ENCODE measurements at places on chromosomes 3 and 15. TPM values are rescaled to one million over a fixed set of nuclear protein-coding genes. Genes with fewer than 3 reads are reported as not detected.

GRCh38 chr3:54836871-54837270 lies 91.0 kb downstream of the LRTM1 start:
- no peaks in the 10 kb centered on the region for H3K36me3 ChIP-seq
- H3K4me3 ChIP-seq: no peak overlapping the region
- DNase-seq: no peak
- no peak overlapping the region for H3K27ac ChIP-seq
- no peaks in the 10 kb centered on the region for H3K27me3 ChIP-seq

- no peaks in the 10 kb centered on the region for H3K27me3 ChIP-seq
- H3K4me3 ChIP-seq: no peak overlapping the region
- DNase-seq: no peak
- peaks cover 3% of the 10 kb centered on the region for H3K36me3 ChIP-seq
- H3K27ac ChIP-seq: no peak overlapping the region
- H3K4me1 ChIP-seq: no peaks in the 10 kb centered on the region
Observed at GRCh38 chr3:138371070-138371965, 22.9 kb downstream of the MRAS start.

BFSP2 gene
- not detected for total RNA-seq

DNA sequence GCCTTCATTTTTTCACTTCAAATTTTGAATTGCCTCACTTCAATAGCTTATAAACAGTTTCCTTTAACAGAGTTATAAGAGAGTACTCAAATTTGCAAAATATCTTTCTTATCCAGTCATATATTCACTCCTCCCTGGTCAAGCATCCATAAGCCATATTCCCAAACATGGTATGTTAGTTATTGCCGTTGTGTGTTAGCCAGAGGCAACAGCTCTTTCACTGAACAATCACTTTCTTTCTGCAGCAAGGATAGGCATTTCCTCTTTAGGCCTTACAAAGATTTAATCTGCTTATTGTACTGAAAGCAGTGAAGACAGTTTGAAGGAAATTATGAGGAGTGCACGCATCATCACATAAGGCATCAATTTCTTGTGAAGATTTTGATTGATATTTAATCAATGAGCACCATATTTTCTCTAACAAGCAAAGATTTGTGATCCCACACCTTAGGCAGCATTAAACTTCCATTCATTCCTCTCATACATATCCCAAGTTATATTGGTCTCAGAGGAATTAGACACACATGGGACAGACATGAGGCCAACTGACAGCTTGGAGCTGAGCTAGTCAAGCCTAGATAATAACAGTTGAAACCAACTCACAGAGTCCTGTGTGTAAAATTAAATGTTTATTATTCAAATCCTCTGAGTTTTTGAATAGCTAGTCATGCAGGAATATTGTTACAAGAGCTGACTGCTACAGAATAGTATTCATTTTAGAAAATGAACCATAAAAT lies 80.0 kb upstream of the EPHA6 start:
- no peaks in the 10 kb centered on the region for H3K4me1 ChIP-seq
- no peaks in the 10 kb centered on the region for H3K36me3 ChIP-seq
- no peaks in the 10 kb centered on the region for H3K27me3 ChIP-seq
- H3K4me3 ChIP-seq: no peak overlapping the region
- no peak for DNase-seq
- H3K27ac ChIP-seq: no peak overlapping the region

SCG5 gene
- total RNA-seq: 23.9 TPM

ZNF662 gene
- total RNA-seq: not detected

DNA sequence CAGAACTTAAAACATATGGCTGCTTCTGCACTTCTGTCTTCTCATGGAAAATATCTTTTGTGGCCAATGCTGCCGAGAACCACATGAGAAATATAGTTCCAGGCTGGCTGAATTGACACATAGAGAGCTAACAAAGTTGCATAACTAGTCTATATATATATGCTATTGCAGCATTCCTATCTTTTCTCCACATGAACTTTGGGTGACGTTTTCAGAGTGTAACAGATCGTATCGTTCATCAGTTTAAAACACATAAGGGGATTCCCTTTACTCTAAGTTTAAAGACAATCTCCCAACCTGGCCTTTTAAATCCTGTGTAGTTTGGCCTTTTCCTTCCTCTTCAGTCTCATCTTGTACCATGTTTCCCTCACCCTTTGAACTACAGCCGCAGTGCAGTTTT lies 394.2 kb upstream of the CBLB start:
- H3K36me3 ChIP-seq: no peaks in the 10 kb centered on the region
- no peaks in the 10 kb centered on the region for H3K4me1 ChIP-seq
- no peak for DNase-seq
- H3K4me3 ChIP-seq: no peak overlapping the region
- no peaks in the 10 kb centered on the region for H3K27me3 ChIP-seq
- H3K27ac ChIP-seq: no peak overlapping the region

KCNAB1 gene
- 5.2 TPM for total RNA-seq

SPSB4 gene
- 6.0 TPM for total RNA-seq

DNA sequence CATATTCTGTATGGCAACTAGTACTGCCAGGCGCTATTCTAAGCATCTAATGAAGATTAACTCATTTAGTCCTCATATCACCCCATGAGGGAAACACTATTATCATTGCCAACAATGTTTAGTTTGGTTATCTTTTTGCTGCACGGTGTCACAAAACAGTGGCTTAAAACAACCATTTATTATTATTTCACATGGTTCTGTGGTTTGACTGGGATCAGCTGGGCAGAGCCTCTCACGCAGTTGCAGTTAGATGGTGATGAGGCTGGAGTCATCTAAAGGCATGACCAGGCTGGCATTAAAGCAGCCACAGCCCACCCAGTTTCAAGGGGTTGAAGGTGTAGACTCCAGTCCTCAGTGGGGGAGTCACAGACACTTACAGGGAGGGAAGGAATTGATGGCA lies 32.8 kb upstream of the RASA2 start:
- no peaks in the 10 kb centered on the region for H3K27me3 ChIP-seq
- no peaks in the 10 kb centered on the region for H3K36me3 ChIP-seq

DNA sequence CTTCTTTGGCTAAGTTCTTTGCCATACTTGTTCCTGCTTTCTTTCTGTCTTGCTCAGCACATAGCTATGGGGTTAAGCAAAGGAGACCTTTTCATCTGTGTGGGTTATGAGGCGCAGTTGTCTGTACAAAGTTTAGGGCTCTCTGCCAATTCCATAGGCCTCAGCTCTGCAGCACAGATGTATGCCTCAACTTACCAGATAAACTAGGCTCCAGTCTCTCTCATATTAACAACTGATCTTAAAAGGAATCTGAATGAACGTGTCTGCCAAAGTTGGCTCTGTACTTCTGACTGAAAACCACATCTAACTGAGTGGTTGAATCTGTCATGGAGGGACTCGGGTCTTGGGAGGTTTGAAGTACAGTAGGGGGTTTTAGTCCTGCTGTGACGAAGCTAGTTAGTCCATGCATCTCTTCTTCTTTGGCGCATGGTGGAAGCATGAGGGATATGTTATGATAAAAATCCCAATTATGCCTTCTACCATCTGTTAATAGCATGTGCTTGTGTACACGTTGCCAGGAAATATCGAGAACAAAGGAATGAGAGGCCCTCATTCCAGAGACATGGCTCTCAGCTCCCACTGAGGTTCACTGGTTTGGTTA lies 114.6 kb upstream of the TSC22D2 start:
- peaks cover 14% of the 10 kb centered on the region for H3K4me1 ChIP-seq
- H3K4me3 ChIP-seq: no peak overlapping the region
- no peak for DNase-seq
- no peak overlapping the region for H3K27ac ChIP-seq
- no peaks in the 10 kb centered on the region for H3K27me3 ChIP-seq

UNC13C gene
- total RNA-seq: 0.02 TPM

ZNF501 gene
- 4.9 TPM for total RNA-seq

GRM2 gene
- total RNA-seq: 1.5 TPM

VILL gene
- total RNA-seq: 3.8 TPM

FBLN2 gene
- total RNA-seq: 11.8 TPM

DNA sequence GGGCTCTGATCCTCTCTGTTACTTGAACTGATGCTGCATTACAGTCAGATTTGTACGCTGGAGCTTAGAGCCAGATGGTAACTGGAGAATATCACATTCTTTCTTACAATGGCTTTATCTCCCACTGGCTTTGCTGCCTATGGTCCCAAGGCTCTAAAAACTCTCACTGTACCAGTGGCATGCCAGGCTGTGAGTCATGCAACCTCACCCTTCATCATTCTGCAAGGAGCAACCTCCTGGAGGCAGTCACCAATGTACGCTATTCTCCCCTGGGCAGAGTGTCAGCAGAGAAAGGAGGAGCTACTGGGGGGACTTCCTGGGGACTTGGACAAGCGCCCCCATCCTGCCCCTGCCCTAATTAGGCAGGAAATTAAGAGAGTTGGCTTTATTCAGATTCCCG lies 97.9 kb upstream of the EIF1B start:
- H3K27me3 ChIP-seq: no peaks in the 10 kb centered on the region
- no peaks in the 10 kb centered on the region for H3K4me1 ChIP-seq
- DNase-seq: no peak
- no peak overlapping the region for H3K4me3 ChIP-seq
- H3K36me3 ChIP-seq: no peaks in the 10 kb centered on the region

GRK7 gene
- not detected for total RNA-seq

DNA sequence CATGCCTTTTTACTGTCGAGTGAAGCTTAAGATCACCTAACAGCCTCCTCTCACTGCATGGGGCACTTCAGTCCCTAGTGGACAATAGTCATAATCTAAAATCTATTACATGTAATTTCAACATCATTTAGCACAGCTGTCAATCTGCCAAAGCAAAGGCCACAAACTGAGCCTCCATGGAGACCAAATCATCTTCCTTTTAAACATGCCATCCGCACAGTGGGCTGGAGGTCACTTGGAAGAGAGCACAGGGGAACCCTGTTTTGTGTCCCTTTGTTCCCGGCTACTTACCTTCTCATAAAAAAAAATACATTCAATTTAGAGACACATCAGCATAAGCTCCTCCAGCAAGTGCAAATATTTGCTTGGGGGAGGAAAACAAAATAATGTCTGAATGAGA lies 167.3 kb downstream of the SQOR start:
- H3K36me3 ChIP-seq: no peaks in the 10 kb centered on the region
- no peaks in the 10 kb centered on the region for H3K27me3 ChIP-seq
- no peak overlapping the region for H3K4me3 ChIP-seq
- no peaks in the 10 kb centered on the region for H3K4me1 ChIP-seq
- no peak for DNase-seq

LRRIQ4 gene
- 0.26 TPM for total RNA-seq

DNA sequence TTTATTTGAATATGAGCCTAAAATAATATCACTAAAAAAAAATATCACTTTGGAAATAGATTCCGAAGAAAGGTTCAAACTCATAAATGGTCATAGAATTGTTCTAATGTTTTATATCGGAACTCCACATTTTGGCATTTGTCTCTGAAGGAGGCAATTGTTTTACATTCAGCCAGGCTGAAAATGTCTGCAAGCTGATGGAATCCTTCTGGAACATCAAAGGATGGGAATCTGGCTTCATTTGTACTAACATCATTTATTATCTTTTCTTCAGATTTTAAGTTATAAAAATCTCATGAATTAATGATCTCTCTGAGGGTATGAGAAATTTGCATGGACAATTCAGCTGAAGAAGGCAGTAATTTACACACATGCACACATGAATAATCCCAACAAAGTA lies 251.4 kb upstream of the RGMA start:
- H3K4me3 ChIP-seq: no peak overlapping the region
- DNase-seq: no peak
- H3K36me3 ChIP-seq: no peaks in the 10 kb centered on the region
- H3K4me1 ChIP-seq: no peaks in the 10 kb centered on the region
- no peaks in the 10 kb centered on the region for H3K27me3 ChIP-seq

TTLL13 gene
- not detected for total RNA-seq

SMAD6 gene
- total RNA-seq: 6.0 TPM

DNA sequence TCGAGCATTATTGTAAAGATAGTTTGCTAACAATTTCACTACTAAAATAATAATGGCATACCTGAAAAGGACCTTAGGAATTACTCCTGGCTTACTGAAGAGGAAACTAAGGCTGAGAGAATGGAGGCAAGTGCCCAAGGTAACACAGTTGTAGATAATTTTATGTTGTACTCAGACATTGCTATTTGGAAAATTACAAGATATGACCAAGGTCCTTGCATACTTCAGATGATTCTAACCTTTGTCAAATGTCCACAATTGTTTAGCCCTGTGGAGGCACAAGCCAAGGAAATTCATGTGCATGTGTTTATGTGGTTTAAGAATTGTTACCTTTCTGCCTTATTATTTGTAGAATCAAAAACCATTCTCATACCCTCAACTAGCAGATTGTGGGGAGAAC lies 105.7 kb downstream of the TUSC7 start:
- H3K36me3 ChIP-seq: peaks cover 8% of the 10 kb centered on the region
- no peak overlapping the region for H3K4me3 ChIP-seq
- H3K4me1 ChIP-seq: peaks cover 4% of the 10 kb centered on the region
- H3K27me3 ChIP-seq: no peaks in the 10 kb centered on the region
- no peak overlapping the region for H3K27ac ChIP-seq
- DNase-seq: no peak

DNA sequence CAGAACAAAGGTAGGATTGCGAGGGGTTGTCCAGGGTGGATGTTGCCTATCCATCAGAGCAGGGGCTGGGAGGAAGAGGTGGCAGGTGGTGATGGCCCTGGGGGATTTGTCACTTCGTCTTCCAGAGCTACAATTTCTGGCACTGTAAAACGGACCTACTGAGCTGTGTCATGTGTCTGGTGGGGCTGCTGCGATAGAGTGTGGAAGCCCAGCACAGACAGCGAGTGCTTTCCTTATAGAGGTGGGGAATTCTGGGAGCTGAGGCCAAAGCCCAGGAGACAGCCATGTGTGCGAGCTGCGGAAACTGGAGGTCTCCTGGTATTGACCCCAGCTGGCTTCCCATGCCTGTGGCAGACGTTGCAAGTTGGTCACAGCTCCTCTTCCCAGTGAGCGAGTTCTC lies 61.2 kb upstream of the SEC22A start:
- no peaks in the 10 kb centered on the region for H3K27me3 ChIP-seq
- peaks cover 10% of the 10 kb centered on the region for H3K4me1 ChIP-seq
- no peak overlapping the region for H3K4me3 ChIP-seq
- peaks cover 10% of the 10 kb centered on the region for H3K36me3 ChIP-seq
- no peak for DNase-seq

MYL3 gene
- 0.24 TPM for total RNA-seq

DNA sequence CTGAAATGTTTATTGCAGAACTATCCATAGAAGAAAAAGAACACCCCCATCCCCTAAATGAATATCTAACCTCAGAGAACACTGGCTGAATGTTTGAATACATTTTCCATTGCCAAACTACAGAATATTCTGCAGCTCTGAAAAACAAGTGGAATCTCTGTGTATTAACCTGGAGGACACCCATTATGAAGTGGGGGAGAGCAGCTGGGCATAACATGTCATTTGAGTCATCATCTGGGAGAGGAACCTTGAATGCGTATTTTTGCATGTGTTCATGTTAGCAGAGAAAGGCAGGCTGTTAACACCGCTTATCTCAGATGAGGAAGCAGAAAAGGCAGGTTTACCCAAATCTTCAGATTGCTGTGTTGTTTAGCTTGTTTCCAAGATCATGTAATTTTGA lies 31.5 kb downstream of the ESYT3 start:
- H3K4me1 ChIP-seq: no peaks in the 10 kb centered on the region
- H3K27ac ChIP-seq: no peak overlapping the region
- no peak for DNase-seq
